ENCODE measurements at places on chromosomes 1 and 21.
A peak's percentile ranks its signal among the peaks of the same experiment; 100 is the strongest.

DNA sequence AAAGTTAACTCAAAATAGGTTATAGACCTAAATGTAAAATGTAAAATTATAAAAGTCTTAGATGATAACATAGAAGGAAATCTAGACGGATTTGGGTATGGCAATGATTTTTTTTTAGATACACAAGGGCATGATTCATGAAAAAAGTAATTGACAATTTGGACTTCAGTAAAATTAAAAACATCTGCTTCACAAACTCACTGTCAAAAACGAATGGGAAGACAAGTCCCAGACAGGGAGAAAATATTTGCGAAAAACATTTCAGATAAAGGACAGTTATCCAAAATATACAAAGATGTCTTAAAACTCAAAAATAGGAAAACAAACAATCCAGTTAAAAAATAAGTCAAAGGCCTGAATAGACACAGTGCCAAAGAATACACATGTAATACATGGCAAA, 9.7 kb upstream of the PTGS2 start:
- DNase-seq: no peak

DNA sequence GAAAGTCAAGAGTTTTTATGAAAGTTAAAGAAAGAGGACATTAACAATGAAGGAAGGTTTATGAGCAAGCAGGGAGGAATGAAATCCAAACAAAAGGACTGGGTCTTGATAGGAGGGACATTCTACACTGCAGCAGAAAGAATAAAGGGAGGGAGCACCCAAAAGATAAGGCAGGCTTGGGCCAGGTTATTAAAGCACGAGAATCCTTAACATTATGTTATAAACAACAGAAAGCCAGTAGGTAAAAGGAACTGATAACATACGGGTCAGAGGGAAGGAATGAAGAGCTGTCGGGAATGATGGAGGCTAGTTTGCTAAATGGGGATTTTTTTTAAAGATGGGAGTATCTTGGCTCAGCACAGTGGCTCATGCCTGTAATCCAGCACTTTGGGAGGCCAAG, 19.4 kb downstream of the LPGAT1 start:
- no peak for DNase-seq

GRCh38 chr1:100045206-100045605, 75.4 kb downstream of the SLC35A3 start:
- DNase-seq: no peak

GRCh38 chr1:8554956-8555534, 237.1 kb downstream of the SLC45A1 start:
- DNase-seq: no peak

GRCh38 chr1:89489047-89489729, 35.4 kb upstream of the LRRC8B start:
- DNase-seq: no peak

DNA sequence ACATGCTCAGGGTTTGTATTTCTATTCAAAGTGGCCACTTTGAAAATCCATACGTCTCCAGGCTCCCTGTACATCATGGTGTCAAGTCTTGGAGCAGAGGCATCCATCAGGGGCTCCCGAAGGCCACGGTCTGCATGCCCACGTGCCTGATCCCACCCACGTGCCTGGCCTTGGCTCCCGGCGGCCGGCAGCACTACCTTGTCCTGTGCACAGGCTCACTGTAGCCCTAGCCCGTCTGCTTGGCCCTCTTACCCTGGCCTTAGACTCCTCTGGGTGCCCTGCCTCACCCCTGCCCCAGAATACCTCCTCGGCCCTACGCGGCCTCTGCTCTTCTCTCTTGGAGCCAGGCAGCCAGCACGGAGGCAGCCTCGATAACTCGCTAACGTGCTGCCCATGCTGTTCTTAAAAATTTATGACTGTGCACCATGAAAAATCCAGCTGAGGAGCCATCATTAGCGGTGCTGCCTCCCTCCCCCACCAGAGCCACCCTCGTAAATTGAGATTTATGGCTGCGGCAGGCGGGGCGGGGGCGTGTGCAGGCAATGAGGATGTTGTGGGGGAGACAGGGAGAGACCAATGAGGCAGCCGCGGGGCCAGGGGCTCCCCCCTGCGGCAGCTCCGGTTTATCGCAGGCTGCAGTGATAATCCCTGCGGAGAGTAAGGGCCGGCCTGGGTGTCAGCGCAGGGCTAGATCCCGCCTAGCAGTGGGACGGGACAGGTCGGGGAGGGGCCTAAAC, 24.6 kb downstream of the DMAP1 start:
- peak; percentile 88 for DNase-seq

- DNase-seq: no peak
Measured at GRCh38 chr1:53345996-53346813, 18.3 kb upstream of the LRP8 start.

DNA sequence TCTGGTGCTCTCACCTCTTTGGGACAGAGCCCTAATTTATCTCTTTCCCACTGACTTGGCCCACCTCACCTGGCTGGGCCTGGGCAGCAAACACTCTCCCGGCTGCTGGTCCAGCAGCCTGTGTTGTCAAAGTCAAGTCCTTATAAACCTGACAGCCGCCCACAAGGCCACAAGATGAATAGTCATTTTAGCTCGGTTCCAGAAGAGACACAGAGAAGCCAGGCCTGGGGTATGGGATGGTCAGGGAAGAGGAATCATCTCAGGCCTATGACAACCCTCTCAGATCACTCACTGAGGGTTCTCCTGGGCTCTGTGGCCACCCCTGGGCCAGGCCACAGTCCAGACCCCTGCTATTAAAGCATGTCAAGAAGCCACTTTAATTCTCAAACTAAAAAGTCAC, 158.5 kb downstream of the FOXD2 start:
- no peak for DNase-seq

Measured in retina (tissue), 1 donor.